Psoas muscle (tissue), 8 donors: ENCODE measurements at places on chromosomes 7 and 10.
A peak's percentile ranks its signal among the peaks of the same experiment; 100 is the strongest.

DNA sequence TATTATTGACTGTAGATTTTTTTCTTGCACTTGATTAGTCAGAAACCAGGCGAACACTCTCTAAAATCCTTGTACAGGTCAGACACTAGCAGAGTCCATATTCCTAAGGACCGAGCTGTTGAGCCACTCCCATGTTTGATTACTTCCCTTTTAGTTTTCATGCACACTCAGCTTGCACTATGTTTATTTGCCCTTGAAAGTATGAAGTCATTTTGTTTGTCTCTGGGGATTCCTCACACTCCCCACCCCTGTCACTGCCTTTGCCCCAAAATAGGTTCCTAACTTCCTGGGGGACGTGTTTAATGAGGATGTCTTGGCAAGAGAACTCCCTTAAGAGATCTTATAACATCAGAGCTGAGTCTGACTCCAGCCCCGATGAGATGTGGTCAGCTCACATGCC is 182.1 kb downstream of the EVX1 start:
- no peak for DNase-seq

- DNase-seq, result no peak
Measured at GRCh38 chr10:60369547-60369930, 20.1 kb downstream of the ANK3 start.

GRCh38 chr10:79322616-79323543 is 24.4 kb upstream of the PPIF start:
- DNase-seq, result peak; percentile 64

DNA sequence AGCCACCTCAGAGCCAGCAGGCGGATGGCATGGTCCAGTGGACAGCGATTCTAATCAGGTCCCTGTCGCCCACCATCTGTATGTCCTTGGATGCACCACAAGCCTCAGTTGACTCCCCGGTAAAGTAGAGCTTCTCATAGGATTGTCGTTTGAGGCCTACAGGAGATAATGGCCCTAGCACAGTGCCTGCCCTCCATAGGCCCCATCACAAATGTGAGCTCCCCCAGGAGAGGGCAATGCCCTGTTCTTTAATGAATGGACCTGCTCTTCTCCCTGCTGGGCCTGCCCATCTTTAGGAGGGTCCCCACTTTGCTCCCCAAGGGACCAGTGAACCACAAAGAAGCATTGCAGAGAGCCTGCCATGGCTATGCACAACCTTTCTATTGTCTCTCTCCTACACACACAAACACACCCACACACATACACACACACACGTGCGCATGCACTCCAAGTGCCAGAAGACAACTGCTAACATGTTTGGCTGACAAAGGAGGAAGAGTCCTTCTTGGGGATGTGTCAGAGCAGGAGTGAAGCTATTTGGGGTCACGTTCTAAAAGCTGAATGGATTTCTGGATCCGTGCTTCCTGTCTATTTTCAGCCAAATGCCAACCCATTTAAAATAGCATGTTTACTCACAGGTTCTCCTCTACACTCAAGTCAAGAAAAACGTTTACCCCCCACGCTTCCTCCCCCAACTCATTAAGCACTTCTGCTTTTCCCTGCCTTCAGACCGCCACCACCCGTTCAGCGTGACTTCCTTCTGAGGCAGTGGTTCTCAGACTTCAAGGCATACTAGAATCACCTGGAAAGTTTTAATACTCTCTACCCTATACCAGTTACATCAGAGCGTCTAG is 196.1 kb downstream of the GRID1 start:
- DNase-seq, result no peak

GRCh38 chr10:120365872-120366271 is 91.2 kb upstream of the PLPP4 start:
- DNase-seq, result no peak

GRCh38 chr10:62960416-62960815 is 144.2 kb upstream of the EGR2 start:
- no peak for DNase-seq

DNA sequence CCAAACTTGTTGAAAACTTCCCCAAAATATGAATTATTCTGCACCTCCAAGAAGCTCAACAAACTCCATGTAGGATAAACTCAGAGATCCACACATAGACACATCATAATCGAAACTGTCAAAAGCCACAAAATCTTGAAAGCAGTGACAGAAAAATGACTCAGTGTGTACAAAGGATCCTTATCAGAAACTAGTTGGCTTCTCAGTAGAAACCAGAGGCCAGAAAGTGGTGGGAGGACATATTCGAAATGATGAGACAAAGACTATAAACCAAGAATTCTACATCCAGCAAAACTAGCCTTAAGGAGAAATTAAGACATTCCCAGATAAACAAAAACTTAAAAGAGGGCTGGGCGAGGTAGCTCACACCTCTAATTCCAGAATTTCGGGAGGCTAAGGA is 38.5 kb downstream of the MCMBP start:
- no peak for DNase-seq

DNA sequence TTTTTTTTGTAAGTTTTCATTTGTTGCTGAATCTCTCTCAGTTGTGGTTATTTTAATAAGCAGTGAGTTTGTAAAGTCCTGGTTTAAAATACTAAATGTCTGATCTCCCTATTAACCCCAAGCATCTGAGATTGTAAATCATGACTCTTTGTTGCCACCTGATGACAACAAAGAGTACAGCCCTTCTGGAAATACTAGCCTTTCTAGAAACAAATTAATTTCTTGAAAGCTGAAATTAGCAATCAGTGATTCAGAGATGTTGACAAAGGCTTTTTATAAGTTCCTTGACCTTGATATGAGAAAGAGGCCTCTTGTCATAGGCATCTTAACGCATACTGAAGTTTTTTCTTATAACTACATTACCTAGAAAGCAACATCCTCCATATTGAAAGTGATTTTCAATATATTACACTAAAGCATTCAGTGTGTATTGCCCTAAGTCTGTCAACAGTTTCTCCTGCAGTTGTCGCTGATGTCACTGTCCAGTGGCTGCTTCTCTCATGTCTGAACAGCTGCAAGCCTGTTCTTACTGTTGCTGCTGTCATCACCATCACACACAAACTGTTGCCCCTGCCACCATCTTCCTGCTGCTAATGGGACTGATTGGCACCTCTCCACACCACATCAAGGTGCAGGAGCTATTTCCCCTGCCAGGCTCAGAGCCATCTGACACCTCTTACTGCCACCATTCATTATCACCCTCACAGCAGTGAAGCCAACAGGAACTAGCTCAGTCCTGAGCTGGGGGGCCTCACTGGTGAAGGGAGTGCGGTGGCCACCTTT is 95.1 kb upstream of the LRGUK start:
- no peak for DNase-seq

DNA sequence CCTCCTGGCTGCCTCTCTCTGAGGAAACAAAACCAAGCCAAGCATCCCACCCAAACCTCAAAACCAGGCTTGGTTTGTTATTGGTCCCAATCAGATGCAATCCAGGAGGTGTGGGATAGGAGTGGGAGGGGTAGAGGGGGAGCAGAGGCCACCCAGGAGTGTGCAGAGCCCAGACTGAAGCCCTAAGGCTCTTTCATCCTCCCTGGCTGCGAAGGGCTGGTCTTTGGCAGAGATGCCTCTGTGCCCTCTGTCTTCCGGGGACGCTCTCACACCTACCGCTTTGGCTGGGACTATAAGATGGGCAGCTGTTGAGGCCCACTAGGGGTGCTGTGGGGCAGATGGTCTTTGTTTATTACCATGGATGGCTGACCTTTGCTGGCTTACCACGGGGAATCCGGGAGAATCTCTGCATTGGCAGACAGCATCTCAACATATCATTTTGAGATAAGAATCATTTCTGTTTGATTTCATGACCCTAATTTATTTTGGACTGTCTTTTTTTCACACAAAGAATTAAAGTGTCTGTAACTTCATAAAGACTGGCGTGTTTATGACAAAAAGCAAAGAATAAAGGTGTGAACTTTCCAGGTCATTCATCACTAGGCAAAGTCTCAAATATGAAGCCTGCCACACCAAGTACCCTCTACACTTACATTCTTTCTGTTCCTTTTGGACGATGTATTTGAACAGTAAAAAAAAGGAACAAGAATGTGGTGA is 6.5 kb upstream of the DENND2A start:
- no peak for DNase-seq

GRCh38 chr7:130719541-130719940 is 14.5 kb downstream of the KLF14 start:
- no peak for DNase-seq

DNA sequence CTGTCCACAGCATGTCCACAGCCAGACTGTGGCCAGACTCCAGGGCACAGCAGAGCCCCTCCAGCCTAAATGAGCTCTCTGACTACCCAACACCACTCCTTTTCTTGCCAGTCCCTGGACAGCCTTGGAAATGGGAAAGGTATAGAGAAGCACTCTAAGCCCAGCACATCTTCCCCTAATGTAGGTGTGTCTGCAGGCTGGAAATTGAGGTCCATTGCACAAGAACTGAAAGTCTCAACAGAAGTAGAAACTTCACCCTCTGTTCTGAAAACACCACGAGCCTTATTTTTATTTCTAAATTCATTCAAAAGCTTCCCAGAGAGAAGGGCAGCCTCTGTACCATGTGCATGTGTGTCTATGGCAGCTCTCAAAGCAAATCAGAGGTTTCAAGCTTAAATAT is 3.7 kb upstream of the KCNMA1 start:
- no peak for DNase-seq

GRCh38 chr7:106312099-106312871 is 27.5 kb upstream of the NAMPT start:
- no peak for DNase-seq

DNA sequence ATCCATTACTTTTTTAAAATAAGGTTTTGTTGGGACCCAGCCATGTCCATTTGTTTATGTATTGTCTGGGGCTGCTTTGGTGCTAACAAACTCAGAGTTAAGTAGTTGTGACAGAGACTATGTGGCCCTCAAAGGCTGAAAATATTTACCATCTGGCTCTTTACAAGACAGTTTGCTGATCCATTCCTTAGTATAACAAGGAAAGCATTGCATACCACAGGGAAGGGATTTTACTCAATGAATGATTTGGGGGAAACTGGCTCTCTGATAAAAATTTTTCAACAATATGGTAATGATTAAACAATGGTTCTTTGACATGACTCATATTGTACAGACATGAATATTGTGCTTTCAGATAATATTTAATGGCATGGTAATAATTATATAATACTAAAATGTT is 738.1 kb downstream of the KCNMA1 start:
- no peak for DNase-seq

DNA sequence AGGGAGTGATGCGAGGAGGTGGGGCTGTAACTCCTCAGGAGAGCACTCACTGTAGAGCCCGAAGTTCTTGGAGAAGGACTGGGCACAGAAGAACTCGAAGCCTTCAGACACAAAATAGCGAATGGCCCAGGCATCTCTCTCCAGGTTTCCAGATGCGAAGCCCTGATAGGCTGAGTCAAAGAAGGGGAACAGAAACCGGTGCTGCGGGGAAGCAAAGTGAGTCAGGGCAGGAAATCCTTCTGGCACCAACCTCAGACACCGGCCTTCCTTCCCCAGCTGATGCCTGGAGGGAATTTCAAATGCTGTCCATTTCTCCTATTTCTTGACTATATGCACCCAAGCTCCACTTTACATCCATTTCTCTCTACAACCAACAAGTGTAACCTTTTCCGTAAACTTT is 26.8 kb downstream of the GOT1 start:
- no peak for DNase-seq

GRCh38 chr10:34157501-34157900 is 657.6 kb downstream of the PARD3 start:
- no peak for DNase-seq

- DNase-seq, result no peak
Measured at GRCh38 chr7:134836447-134836846, 57.0 kb downstream of the CALD1 start.

DNA sequence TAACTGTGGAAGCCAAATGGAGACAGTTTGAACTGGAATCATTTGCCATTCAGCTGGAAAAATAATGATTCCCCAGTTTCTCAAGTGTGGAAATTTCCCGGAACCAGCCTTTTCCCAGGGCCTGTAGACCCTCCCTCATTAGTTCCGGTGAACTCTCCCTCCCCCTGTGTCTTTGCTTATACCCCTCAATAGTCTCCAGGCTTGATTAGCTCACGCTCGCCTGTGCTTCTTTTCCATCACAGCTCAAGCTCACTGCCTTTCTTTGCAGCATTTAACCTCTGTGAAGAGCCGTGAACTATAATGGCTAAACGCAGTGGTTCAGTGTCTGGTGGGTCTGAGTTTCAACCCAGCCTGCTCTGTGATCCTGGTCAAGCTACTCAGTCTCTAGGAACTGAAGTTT is 690.8 kb downstream of the INHBA start:
- DNase-seq, result no peak

DNA sequence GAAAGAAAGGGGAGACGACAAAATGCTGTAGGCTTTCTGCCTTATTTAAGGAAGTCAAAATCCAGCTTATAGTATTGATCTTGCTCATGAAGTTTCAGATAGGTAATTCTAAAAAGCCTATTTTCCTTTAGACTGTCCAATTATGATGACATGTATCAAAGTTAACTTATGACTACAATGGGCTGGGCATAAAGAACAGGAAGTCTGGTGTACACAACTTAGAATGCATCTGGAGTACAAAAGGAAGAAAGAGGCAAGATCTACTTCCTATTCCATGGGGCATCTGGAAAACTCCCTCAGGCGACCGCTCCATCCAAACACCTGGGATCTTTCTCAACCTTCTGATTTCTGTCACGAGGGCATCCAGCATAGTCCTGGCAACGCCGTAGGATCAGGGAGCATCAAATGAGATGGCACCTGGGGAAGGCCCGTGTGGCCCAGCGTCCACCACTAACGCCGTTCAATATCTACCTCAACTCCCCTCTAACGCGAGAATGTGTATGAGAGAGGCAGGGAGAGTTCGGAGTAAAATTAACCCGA is 512 bp downstream of the FAM24B start:
- no peak for DNase-seq

DNA sequence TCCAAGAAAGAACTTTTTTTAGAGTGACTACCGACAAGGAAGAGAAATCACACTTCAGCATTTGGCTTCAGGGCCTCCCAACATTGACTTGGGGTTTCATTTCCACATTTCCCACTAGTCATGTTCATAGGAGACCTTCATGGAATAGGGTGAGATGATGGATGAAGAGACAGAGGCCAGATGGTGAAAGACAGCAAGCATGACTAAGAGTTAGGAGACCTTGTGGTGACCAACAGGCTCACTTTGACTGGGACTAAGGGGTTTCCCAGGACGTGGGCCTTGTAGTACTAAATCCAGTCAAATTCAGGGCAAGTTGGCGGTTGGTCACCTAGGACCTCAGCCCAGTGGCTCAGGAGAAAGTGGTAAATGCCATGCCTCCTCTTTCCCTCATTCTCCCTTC is 3.0 kb upstream of the GIMAP5 start:
- DNase-seq, result no peak

GRCh38 chr7:103609778-103610177 is 163.8 kb upstream of the SLC26A5 start:
- no peak for DNase-seq

GRCh38 chr7:108127461-108127860 is 2.7 kb downstream of the LAMB4 start:
- no peak for DNase-seq
